ENCODE measurements at places on chromosomes 12 and 14.

GRCh38 chr14:71060825-71061455 is 153.7 kb downstream of the PCNX1 start:
- DNase-seq, result peak; percentile 88

DNA sequence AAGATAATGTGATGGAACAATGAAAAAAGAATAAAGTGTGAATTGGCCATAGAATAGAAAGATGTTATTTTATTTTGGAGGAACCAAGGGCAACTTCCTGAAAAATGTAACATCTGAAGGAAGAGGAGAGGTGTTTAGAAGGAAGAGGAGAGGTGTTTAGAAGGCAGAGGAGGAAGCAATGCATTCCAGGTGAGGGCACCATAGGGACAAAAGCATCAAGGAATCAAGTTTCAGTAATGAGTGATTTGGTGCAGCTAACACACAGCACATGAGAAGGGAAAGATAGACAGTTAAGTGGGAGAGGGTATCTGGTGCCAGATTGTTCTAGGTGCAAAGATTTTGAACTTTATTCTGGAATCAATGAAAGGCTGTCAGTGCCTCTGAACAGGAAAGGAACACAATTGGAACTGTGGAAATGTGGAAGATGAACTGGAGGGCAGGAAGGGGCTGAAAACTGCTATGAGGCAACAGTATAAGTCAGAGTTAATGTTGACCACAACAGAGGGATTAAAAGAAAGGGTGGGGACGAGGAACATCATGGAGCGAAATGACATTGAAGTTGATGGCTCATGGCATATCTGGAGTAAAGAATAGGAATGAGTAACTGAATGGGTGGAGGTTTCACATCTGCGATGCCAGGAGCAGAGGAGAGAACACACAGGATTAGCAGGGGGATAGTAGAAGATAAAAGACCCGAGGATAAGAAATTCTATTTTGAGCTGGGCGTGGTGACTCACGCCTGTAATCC is 326.6 kb downstream of the LRIG3 start:
- no peak for DNase-seq

GRCh38 chr14:44149597-44149996 is 357.5 kb downstream of the FSCB start:
- no peak for DNase-seq

GRCh38 chr12:100364324-100364723 is 7.5 kb downstream of the SLC17A8 start:
- DNase-seq, result no peak
